ENCODE measurements at places on chromosomes 12 and 14.

DNA sequence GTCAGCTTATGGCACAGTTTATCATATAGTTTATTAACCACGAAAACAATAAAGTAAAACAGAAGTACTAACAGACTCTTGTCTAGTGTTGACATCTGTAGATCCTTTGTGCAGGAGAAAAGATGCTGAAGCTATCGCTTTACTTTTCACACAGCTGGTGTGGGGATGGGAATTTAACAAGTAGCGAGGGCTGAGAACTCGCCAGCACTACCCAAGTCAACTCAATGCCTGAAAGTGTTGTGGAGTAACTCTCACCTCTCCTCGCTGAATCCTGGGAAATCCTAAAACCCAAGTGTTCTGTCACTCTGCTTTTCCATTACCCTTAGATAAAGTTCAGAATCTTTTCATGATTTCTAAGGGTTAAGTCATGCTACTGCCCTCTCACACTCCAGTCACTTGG lies 264.2 kb downstream of the BMP4 start:
- no peak for DNase-seq

DNA sequence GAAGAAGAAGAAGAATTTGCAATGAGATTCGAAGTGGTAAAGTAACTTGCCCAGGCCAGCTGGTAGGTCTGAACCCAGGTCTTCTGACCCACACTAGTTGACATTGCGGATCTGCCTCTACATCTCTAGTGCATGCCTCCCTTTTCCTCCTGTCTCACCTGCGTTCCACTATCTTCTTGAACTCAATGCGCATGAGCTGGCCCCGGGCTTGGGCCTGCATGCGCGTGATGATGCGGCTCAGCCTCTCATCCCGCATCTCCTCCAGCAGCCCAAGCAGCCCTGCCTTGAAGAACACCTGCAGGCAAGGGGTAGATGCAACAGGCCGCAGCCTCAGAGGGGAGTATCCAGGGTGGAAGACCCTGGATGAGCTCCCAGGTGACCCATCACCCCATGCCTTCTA lies 11.9 kb downstream of the MYH6 start:
- DNase-seq: no peak

- DNase-seq: no peak
Measured at GRCh38 chr12:123421314-123421713, 15.2 kb downstream of the RILPL2 start.

DNA sequence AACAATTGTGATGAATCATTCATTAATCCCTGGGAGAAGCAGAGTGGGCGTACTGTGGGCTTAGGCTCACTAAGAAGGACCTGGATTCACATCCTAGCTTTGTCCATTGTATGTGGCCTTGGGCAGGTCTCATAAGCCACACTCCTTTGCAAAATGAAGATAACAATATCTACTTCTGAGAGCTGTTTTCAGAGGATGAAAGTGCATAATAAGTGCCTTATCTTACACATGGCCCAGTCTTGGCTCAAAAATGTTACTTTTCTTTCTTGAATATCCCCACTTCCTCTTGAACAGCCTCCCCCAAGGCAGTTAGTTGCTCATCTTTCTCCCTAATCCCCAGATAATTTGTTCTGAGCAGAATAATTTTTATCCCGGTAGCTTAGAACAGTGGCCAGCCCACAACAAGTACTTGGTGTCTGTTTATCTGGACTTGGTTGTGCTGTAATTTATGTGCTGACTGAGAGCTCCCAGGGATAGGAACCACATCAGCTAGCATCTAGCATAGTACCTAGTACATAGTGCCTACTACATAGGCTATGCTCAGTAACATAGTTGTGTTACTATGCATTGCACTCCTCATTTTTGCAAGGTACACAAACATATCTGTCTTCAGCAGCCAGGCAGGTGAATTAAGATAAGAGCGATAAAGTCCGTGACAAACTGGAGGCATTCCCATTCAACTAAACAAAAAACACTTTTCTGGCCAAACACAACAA lies 61.7 kb upstream of the NUDT4 start:
- DNase-seq: no peak

DNA sequence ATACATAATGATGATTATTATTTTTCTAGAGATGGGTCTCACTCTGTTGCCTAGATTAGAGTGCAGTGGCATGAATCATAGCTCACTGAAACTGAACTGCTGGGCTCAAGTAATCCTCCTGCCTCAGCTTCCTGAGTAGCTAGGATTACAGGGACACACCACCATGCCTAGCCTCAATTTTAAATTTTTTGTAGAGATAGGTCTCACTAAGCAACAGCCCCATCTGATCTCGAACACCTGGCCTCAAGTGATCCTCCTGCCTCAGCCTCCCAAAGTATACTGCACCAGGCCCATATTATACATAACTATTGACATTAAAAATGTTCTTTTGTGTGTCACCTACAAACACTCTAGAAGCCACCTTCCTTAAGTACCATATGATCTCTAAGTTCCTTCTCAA lies 3.4 kb downstream of the TXNRD1 start:
- no peak for DNase-seq

DNA sequence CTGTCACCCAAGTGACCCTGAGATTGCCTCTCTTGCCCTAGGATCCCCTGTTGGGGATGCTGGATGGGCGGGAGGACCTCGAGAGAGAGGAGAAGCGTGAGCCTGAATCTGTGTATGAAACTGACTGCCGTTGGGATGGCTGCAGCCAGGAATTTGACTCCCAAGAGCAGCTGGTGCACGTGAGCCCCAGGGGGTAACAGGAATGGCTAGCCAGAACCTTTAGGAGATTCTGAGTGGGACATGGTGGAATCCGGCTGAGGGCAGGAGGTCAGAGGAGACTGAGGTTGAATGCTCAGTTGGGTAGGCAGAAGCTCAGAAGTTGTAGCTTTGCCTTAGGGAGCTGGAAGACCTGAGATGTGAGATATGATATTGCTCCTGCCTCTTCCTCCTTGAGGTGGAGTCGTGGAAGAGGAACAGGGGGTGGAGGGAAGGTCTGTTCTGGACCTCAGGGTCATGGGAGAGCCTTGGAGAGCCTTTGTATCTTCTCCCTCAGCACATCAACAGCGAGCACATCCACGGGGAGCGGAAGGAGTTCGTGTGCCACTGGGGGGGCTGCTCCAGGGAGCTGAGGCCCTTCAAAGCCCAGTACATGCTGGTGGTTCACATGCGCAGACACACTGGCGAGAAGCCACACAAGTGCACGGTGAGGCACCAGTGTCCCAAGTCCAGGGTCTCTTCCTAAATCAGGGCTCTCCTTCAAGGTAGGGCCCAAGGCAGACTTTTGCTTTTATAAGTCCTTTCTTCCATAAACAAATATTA lies 6.3 kb downstream of the GLI1 start:
- no peak for DNase-seq

GRCh38 chr14:33335366-33335765 lies 396.7 kb downstream of the NPAS3 start:
- DNase-seq: no peak

DNA sequence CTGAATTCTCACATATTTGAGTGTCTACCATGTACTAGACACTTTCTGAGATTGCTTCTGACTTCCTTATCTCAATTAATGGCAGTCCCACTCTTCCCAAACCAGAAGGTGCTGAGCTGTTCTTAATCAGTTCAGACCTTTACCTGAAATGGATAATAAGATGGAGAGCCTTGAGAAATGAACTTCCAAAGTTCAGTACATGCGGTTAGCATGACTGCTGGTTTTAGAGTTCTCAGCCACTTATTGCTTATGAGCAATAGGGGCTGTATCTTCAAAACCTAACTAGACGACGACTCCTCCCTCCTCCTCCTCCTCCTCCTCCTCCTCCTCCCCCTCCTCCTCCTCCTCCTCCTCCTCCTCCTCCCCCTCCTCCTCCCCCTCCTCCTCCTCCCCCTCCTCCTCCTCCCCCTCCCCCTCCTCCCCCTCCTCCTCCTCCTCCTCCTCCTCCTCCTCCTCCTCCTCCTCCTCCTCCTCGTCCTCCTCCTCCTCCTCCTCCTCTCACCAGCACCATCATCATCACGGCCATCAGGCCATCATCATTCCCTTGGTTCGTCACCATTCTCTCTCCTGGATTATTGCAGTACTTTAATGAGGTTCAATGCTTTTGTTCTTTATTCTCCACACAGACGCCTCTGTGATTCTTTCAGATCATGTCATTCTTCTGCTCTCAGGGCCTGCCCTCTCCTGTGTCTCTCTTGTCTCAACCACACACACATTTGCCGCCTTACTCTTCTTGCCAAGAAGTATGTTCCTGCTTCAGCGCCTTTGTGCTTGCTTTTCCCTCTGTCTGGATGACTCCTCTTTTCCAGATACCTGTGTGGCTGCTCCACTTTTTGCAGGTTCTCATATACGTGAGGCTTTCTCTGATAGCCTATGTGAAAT lies 2.7 kb downstream of the PCNX1 start:
- no peak for DNase-seq

GRCh38 chr14:61048640-61049039 lies 67.6 kb downstream of the SLC38A6 start:
- DNase-seq: no peak

DNA sequence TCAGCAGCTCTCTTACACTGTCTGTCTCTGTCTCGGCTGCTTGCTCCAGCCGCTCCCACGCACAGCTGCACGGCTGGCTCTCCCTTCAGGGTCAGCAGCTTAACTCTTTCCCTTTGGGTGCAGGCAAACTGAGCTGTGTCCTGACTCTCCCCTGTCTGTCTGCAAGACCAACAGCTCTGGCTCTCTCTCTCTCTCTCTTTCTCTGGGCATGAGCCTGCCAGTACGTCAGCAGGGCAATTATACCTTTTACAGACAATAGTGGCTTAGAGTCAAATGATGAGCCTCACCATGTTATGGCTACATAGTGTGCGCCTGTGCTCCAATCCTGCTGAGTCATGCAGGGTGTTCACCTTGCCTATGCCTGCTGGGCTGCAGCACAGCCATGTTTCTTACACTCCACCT lies 120.5 kb upstream of the DDHD1 start:
- no peak for DNase-seq

DNA sequence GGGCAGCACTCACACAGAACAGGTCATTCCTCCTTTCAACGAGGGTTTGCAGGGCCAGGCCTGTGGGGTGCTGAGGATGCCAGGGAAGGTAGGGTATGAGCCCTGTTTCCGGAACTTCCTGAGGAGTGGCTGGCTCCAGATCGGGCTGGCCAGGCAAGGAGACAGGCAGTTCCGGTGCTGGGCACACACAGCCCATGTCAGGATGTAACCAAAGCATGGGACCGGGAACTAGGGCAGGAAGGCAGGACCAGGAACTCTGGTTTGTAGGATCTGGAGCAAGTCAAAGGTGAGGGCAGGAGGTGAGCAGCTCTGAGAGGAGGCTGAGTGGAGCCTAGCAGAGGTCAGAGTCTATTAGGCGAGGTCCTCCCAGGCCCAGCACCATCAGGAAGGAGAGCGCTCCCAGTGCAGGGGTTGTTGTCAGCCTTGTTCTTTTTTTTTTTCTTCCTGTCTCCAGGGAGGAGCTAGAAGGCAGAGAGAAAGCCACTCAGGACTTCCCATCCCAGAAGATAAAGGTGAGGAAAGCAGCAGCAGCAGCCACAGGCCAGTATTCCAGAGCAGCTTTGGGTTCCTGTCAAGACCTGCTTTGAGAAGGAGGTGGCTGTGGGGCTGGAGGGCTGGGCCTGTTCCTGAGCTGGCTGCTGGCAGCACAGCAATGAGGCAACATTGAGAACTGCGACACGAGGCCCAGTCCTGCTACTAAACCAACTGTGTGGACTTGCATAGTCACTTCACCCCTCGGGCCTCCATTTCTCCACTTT lies 49.0 kb upstream of the PTGR2 start:
- DNase-seq: no peak

DNA sequence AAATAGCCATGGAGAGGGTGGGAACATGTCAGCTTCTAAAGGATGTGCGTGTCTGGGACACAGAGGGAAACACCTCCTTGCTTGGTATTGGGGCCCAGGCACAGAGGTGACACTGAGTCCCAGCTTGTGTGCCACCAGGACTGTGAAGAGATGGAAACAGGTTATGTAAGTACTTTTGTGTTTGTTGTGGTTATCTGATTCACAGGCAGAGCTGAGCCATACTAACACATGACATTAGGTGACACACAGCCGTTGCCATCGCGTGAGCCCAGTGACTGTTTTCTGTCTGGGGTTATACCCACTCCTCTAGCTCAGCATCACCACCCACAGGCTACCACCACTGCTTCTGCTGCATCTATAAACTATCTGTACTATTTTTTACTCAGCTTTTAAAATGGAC lies 12.1 kb upstream of the FLVCR2 start:
- DNase-seq: peak; percentile 77

DNA sequence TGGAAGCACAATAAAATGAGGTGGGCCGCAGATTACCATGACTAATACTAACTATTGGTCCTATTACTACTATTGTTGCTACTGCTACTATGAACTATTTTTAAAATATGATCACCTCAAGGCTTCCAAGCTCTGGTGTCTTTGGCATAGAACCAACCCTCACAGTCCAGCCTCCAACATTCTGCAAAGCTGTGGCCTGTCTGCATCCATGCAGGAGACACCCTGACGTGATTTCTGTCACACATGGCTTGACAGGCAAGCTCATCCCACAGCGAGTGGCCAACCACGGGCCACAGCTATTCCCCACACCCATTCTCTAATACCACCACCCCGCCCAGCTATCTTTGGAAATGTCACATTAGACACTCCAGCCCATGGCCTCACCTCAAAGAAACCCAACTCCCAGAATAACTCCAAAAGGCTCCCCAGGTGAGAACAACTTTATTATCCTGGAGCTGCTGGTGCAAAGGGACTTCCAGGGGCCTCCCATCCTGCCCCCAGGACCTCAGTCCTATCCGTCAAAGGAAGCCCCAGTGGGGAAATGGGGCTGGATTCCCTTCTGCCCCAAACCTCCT lies 14.4 kb downstream of the ISCU start:
- DNase-seq: no peak

DNA sequence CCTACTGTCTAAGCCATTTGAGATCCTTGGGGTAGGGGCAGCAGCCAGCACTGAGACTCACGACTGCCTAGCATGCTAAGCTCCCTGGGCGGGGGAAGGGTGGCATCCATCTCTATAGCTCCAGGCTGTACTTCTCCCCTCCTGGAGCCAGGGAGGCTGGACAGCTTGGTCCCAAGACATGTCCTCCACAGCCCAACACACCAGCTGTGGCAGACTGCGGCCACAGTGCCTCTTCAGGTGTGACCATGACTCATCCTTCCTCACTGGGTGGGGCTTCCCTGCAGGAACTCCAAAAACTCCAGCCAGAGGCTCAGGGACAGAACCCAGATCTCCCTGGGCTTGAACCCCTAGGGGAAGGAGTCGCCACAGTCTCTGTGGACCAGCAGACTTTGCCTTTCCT lies 193.9 kb downstream of the GPHN start:
- no peak for DNase-seq

GRCh38 chr12:11016937-11017336 lies 5.5 kb downstream of the TAS2R19 start:
- DNase-seq: no peak

DNA sequence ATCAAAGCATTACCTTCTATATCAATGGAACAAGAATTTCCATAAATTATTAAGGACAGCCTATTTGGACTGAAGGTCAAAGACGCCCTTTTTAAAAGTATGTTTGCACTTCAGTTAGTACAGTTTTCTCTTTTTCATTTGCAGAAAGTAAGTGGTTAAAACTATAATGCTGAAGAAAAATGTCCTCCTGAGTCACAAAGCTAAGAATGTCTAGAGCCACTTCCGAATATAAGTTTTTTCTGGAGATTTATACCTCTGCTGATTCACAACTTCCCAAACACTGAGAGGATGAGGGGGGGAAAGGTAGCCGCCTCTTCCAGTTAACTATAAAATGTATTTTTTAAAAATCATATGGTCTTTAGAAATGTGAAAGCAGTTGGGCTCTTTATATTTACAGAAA lies 84.9 kb downstream of the DUSP6 start:
- DNase-seq: no peak

Measured in activated T-helper 9 cell treated with anti-CD3 and anti-CD28 coated beads, Interleukin-2, amount 50 U/mL, for 16 hours (primary cell).